Calu3 (cell line): ENCODE measurements at places on chromosomes 12 and 14.

GRCh38 chr14:100895411-100895810 lies 8.1 kb downstream of the RTL1 start:
- no peak for DNase-seq

GRCh38 chr14:49641697-49642129 lies 6.7 kb upstream of the DNAAF2 start:
- DNase-seq, result no peak

DNA sequence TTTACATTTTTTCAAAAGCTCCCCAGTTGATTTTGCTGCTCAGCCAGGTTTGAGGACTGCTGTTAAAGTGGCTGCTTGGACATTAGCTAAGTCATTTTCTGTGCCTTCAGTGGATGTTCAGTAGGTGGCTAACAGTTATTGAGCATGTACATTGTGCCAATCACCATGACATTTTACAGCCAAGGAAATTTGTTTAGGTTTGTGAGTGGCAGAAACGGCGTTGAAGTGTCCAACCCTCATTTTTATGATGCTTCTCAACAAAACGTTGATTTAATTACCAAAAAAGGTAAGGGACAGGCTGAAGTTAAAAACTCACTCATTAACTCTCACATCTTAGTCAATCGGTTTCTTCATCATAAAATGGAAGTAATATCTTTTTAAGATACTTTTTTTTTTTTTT lies 37.0 kb upstream of the LRIG3 start:
- no peak for DNase-seq

DNA sequence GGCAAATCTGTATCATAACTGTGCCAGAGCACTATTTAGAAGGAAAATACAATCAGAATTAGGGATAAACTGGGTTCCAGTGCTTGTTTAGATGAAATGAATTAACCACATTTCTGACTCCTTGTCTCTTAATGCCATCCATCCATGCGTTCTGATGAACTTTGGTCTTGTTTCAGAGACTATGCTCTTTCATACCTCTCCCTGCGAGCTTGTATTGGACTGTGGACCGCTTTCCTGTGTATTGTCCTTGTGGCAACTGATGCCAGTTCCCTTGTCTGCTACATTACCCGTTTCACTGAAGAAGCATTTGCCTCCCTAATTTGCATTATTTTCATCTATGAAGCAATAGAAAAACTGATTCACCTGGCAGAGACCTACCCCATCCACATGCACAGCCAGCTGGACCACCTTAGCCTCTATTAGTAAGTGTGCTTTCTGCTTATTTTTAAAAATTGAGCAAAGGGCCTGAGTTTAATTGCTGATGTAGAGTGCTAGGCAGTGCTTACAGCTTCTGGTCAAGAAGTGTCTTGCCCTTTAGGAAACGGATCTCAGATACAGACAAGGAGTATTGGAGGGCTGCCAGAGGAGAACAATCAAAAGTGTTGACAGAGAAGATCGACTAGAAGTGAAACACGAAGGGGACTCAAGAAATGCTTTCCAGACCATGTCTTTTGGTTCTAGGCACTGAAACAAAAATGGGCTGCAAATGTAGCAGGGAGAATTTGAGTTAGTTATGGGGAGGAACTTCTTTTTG lies 46.7 kb downstream of the SLC4A8 start:
- DNase-seq, result no peak

- DNase-seq, result no peak
These were observed 22.9 kb upstream of the CALM1 start for GRCh38 chr14:90373887-90374286.

- no peak for DNase-seq
These were observed 40.9 kb downstream of the BEST3 start for GRCh38 chr12:69658203-69658602.

DNA sequence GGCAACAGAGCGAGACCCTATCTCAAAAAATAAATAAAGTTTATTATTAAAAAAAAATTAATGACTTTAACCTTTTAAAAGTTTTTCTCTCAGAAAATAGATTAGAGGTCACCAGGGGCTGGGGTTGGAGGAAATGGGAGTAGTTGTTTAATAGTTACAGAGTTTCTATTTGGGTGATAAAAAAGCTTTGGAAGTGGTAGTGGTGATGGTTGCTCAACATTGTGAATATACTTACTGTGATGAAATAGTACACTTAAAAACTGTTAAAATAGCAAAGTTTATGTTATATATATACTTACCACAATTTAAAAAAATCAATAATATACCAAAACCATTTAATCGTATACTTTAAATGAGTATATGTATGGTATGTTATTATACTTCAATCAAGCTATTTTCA lies 59.6 kb downstream of the ARL6IP4 start:
- no peak for DNase-seq

GRCh38 chr14:65491274-65491673 lies 78.7 kb downstream of the FUT8 start:
- no peak for DNase-seq

DNA sequence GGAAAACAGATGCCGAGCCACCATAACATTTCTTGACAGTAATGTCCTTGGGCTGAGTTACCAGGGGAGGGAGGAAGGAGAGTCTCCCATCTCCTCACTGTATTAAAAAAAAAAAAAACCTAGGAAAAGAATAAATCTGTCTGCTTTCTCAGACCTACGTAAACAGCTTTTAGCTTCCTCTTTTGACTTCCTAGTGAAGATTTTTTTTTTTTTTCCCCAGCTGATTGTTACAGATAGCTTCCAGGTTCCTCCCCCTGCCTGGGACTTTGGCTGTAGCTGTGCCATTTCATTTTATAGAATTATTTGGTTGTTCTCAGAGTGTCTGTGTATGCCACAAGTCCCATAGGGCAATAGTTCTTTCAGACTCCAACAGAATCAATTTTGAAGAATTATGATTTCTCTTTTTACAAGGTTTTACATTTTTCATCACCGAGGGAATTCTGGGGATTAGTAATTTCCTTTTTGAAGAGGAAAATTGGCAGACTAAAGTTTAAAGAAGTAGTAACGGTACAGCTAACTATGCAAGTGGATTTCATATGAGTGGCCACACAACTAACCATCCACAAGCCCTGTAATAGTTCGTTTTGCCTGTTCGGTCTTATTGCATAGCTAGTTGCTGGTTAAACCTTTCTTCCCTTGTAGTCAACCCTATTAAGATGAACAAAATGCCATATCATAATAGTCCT lies 23.1 kb upstream of the GNS start:
- DNase-seq, result no peak

DNA sequence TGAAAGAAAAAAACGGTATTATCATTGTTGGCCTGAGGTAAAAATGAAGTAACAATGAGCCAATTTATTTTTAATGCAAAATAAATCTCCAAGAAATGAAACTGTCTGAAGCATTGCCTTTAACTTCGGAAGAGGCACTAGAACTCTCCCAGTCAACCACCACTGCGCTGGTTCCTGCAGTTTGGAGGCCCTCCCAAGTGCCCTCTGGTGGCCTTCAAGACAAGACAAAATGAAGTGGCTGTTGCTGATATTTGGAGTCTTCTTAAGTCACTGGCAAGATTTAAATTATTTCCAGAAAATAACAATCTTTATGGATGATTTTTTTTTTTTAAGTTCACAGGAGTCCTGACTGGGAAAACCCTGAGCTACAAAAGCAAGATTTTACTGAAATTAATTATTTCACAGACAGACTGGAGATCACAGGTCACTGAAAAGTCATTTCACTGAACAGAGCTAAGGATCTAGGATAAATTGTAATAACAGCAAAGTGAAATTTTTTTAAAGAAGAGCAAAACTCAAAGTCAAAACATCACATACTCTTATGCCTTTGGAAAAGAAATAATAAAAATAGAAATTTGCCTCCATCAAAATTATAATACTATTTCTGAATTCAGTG lies 58.2 kb downstream of the DICER1 start:
- peak; percentile 41 for DNase-seq

DNA sequence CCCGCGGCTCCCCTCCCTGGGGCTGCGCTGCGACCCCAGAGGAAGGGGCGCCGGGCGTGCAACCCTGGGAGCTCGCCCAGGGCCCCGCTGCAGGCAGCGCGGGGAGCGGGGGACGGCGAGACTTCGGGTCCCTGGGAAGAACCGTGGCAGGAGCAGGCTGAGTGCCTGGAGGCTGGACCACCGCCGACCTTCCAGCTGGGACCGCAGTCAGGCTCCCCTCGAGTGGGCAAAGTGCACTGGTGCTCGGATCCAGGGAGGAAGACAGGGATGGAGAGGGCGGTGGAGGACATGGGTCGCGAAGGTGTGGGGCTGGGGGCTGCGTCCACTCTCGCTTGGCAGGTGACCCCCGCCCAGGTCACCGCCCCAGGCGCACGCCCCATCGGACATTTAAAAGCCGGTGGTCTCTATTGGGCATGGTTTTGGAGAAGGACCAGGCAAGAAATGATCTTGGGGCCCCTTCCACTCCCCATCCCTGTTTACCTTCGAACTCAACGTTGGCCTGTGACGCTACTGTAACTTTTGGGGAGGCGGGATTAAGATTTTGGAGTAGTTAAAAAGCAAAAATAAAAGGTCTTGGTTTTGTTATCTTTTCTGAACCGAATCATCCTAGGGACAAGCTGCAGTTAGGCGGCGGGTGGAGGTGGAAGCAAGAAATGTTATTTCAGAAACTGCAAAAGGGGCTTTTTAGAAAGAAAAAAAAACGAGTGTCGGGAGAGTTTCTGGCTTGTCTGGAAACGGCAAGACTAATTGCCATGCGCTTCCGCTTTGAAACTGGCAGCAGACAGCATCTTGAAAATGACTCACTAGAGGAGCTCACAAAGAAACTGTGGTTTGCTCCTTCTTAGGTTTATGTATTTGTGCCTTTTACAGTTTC lies 1.0 kb downstream of the ELK3 start:
- DNase-seq, result peak; percentile 46

DNA sequence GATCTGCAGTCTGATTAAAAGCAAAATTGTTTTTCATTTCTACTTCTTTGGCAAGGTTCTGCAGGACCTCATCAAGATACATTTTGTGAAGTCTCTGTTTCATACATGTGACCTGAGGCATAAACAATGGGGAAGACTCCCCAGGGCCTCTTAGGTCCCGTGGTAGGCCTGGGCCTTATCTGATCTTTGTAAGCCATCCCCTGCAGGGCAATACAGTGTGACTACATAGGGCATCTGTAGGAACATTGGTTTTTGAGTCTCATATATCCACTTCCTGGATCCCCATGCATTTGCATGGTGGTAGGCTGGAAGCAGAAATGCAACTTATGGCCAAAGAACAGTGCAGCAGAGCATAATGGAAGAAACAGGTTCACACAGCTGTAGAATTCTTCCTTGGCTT lies 6.0 kb downstream of the FAR2 start:
- DNase-seq, result no peak

- DNase-seq, result no peak
These were observed 63.9 kb downstream of the MYRFL start for GRCh38 chr12:69888901-69889300.

GRCh38 chr12:96495155-96495554 lies 5.8 kb downstream of the CFAP54 start:
- no peak for DNase-seq

DNA sequence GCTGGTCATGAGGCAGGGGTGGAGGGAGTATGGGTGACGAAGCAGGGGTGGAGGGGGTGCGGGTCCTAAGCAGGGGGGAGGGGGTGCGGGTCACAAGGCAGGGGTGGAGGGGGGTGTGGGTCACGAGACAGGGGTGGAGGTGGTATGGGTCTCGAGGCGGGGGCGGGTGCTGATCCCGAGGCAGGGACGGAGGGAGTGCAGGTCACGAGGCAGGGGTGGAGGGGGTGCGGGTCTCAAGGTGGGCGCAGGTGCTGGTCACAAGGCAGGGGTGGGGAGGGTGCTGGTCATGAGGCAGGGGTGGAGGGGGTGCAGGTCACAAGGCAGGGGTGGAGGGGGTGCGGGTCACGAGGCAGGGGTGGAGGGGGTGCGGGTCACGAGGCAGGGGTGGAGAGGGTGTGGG lies 56.5 kb downstream of the ITPK1 start:
- no peak for DNase-seq

DNA sequence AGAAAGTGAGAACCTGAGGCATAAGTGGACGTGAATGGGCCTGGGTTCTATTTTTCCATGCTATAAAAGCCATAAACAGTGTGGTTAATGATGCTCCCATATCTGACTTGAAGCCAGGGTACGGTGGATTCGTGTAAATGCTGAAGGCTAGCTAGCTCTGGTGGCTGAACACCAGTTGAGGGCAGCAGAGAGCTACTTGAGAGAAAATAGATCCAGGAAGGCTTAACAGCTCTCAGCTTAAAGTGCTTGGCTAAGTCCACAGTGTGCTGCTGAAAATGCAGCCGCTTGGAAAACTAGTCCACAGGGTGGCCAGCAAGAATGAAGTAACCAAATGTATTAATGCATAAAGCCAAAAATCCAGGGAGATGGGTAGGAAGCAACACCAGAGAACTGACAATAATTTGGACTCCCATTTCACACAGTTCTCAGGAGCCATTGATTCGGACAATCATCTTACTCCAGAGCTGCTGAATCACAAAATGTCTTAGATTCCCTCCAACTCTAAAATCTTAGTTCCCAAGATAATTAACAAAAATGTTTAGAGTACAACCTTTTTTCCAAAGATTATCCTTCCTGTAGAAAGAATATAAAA lies 15.0 kb upstream of the FOXG1 start:
- peak; percentile 65 for DNase-seq

DNA sequence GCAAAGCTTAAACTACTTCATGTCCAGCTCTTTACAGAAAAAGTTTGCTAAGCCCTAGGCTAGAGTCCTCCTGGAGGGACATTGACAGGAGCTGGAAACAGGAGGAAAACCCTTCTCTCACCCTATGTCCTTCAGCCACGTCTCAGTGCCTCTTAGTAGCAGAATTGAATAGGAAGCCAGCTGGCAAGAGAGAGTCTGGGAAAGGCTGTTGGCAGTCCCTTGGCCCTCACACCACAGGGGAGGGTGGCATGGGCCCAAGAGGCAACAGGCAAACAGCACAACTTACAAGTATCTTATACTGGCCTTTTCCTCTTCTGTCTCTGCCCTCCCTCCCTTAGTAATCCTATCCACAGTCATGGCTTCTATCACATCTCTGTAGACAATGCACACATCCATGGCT lies 27.7 kb upstream of the DHRS2 start:
- DNase-seq, result no peak

DNA sequence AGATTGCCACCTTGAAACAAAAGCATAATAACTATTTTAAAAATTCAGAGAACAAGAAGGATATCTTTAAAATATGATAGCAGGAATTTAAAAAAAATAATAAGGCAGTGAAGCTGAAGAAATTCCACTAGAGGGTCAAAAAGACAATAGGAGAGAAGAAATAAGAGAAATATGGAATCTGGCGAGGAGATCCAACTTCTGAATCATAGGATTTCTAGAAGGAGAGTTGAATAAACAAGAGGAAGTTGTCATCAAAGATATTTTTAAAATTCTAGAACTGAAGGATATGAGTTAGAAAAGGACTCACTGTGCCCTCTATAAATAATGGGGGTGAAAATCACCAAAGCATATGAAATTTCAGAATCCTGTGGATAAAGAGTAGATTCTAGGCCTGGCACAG lies 26.8 kb upstream of the TOMM20L start:
- DNase-seq, result no peak
